A172 (cell line): ENCODE measurements at places on chromosomes 11 and 22.

GRCh38 chr22:30307041-30307574 is 17.8 kb upstream of the CASTOR1 start:
- DNase-seq = no peak

DNA sequence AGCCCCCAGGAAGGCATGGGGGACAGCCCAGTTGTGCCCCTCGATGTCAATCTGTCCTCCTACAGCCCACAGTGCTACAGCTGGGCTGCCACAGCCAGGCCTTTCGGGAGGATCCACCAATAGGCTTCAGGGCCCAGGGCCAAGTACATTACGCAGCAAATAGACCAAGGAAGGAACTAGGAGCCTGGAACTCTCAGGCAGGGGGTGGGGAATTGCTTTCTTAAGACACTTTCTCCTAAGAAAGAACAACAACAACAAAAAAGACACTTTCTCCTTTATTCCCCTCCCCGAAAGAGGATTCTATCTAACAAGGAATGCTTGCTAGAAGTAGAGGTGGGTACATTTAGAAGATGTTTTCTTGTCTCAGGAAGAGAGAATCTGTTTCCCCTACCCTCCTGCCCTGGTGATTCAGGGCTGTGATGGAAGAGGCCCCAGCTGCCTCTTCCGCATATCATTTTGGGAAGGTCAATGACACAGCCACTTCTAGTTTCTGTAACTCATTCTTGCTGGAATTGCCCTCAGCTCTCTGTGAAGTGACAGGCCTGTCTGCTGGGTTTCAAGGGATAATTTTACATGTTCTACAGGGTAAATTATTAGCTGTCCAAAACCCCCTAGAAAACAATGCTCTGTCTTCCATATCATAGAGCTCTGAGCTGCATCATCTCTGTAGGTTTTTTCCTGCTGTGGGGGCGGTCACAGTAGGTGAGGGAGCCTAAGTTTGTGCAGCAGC is 6.0 kb upstream of the MALAT1 start:
- DNase-seq = peak; percentile 83

DNA sequence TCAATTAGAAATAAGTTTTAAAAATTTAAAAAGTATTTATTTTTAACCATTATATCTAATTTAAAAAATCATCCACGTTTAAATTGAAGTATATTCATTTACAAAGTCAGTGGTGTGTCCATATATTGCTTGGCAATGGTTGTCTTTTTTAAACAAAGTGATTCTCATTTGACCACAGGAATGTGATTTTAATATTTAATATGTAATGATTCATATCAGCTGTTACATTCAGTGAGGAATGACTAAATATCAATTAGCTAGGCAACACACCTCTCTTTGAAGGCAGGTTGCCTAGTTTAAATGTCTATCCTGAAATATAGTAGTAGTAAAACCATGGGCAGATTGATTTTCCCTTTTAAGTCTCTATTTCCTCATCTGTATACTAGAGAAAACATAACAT is 392.2 kb upstream of the CCDC179 start:
- DNase-seq = no peak

- peak; percentile 0 for DNase-seq
These were observed 439.7 kb downstream of the BUD13 start for GRCh38 chr11:116333001-116333535.

DNA sequence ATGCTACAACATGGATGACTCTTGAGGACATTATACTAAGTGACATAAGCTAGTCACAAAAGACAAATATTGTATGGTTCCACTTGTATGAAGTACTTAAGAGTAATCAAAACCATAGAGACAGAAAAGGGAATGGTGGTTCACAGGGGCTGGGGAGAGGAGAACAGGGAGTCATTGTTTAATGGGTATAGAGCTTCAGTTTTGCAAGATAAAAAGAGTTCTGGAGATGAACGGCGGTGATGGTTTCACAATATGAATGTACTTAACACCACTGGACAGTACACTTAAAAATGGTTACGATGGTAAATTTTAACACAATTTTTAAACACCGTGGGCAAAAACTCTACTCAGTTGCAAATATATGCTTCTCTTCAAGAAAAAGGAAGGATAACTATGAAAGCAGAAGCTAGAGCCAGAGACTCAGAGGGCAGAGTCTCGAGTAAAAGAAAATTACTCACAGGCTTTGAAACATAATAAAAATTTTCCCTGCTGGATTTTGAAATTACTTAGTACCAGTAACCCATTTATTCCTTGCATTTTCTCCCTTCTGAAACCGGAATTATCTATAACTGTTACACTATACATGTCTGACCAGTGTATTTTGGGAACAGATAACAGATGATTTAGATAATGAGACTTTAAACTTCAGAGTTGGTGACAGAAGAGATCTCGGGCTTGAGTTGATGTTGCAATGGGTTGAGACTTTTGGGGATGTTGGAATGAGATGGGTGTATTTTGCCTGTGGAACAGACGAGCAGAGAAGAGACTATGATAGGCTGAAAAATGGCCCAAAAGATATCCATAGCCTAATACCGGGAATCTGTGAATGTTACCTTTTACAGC is 15.0 kb downstream of the MRTFA start:
- no peak for DNase-seq

DNA sequence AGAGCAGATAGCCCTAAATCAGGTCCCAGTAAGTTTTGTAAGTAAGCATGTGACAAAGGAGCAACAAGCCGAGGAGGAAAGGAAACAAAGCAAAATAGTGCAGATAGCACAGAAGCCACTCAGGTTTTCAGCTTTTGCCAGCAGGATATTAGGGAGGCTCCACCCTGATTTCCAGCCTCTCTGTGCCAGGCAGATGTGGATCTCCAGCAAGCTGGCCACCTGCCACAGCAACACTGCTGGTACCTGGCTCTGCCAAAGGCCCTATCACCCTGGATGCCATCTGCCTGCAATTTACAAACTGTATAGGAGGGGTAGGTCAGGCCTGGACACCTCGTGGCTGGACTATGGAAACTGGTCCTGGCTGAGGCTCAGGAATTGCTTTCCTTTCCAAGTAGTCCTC is 12.2 kb upstream of the NNMT start:
- DNase-seq = no peak

DNA sequence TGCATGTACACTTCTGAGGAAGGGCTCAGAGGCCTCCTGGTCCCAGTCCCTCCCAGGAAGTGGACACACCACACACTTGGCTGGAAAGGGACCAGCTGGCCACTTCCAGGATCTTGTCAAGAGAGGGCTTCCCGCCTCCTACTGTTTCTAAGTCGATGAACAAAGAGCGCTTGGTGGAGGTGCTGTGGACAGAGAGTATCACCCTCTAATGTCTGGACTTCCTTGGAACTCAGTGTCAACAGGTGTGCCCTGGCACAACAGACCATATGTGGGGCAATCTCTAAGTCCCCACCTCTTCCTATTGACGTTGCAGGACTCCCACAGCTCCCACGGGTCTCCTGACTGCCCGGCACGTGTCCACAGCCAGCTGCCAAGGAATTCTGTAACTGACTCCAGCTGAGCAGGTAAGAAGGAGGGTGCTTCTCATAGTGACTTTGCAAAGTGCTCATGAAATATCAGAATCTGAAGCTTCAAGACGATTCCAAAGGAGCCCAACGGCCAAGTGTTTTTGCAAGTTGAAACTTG is 16.1 kb downstream of the POU2AF1 start:
- no peak for DNase-seq

- DNase-seq = no peak
These were observed 4.6 kb downstream of the ASCC2 start for GRCh38 chr22:29833392-29833965.

DNA sequence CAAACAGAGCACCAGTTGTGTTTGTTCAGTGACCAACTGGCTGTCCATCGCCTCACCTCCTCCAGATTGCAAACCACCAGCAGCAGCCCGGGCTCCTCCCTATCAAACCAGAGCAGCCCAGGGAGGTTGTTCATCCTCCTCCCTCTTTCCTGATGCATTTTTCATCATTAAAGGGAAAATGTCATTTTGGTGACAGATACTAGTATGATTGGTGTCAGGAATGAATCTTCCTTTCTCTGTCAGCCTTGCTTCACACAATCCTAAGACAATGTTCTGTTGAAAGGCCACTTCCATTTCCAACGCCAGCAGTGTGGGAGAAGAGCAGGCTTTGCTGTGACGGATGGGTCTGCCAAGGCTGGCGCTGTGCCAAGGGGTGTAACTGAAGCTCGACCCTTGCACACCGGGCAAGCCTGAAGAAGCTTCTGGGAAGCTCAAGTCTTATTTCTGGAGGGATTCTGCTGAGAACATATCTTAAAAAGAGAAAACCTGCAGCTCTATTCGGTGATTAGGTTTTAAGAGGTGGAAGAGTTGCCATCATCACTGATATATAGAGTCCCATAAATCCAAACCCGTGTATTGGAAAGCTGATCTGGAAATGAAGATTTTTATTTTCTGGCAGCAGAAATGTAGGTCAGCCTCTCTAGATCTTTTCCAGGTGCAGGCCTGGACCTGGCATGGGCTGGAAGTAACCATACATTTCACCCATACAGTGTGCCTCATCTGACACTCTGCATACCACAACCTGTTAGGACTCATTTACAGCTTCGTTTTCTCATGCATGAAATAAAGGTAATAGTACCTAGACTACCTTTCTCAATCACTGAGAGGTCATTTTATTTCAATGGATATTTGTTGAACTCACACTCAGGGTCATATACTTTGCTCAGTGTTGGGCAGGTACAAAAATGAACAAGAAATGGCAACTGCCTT is 524.5 kb downstream of the NTM start:
- no peak for DNase-seq

DNA sequence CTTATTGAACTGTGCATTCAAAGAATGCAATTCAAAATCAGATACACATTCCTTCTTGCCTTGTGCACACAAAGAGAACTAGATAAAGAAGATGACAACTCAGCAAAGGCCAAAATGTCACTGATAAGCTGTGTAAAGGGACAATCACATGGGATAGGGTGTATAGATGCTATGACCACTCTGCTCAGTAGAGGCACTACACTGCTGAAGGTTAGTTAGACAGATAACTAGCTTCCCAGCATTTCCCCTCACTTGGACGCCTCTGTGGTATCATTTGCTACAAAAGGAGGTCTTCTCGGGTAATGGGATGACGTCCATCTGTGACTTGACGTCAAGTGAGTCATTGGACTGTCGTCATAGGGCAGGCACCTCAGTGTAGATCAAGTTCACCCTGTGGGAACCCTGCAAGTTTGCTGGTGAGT is 424.9 kb upstream of the CCDC90B start:
- peak; percentile 16 for DNase-seq

- peak; percentile 50 for DNase-seq
These were observed 17.6 kb downstream of the C22orf31 start for GRCh38 chr22:29043906-29044575.

GRCh38 chr22:29689206-29689879 is 30.5 kb upstream of the CABP7 start:
- DNase-seq = no peak

DNA sequence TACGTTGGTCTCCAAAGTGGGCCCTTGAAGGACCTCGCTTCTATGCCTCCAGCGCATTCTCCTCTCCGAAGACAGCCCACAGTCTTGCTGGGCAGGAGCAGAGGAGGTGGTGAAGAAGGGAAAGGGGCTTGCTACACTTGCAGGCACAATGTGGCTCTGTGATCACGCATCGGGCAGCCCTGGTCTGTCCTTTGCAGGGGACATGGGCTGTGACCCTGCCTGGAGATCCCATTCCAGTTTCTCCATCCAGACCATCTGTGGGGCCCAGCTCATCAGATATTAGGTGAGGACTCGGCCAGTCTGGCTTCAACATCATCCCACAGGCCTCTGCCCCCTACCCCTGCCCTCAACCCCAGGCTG is 810 bp downstream of the APOA1 start:
- DNase-seq = no peak

DNA sequence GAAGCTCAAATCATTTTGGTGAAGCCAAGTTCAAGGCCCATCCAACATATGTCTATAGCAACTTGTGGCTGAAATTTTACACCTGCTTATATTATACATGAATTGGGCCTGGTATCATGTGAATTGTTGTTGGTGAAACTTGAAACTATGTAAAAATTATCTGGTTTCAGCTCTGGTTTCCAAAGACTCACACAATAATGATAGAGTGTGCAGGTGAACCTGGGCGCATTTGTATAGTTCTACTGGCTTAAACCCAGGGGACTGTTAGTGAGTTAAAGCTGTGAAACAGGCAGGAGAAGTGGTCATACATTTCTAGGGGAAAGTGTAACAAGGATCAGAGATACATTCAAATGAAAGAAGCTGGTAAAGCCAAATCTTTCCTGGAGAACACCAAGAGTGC is 627.3 kb downstream of the METTL15 start:
- no peak for DNase-seq

GRCh38 chr11:121293288-121293594 is 670 bp downstream of the SC5D start:
- no peak for DNase-seq

GRCh38 chr11:18347471-18348125 is 25.2 kb downstream of the GTF2H1 start:
- no peak for DNase-seq

DNA sequence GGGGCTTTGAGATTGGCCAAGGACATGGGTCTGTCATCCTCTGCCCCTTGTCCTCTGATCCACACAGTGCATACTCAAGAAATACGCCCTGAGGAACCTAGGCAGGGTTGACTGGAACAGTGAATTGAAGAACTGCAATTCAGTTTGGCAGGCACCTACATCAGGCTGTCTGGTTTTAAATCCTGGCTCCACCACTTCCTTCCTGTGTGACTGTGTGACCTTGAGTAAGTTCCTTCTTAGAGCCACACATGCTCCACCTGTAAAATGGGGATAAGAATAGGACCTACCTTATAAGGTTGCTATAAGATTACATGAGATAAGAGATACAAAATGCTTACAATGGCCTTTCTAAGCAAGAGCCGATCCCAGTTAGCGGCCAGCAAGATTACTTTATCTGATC is 15.8 kb upstream of the TCF20 start:
- no peak for DNase-seq

DNA sequence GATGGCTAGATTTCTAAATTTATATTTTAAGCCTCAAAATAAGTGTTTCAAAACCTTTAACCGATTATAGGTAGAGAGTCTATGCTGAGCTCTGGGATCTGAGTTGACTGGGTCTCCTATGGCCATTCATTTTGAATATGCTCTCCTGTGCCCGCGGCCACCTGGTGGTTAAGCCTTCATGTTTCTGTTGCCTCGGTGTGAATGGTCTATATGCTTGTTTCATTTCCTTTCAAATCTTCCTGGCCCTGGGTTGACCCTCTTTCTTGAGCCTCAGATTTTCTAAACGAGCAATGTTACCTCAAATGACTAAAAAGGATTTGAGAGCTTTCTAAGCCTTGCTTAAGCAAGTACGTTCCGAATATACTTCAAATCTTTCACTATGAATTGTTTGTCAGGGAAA is 789.4 kb upstream of the KIRREL3 start:
- DNase-seq = peak; percentile 0

GRCh38 chr11:75474240-75474639 is 41.2 kb upstream of the KLHL35 start:
- DNase-seq = peak; percentile 27
